ENCODE measurements at places on chromosomes 3 and 15.

DNA sequence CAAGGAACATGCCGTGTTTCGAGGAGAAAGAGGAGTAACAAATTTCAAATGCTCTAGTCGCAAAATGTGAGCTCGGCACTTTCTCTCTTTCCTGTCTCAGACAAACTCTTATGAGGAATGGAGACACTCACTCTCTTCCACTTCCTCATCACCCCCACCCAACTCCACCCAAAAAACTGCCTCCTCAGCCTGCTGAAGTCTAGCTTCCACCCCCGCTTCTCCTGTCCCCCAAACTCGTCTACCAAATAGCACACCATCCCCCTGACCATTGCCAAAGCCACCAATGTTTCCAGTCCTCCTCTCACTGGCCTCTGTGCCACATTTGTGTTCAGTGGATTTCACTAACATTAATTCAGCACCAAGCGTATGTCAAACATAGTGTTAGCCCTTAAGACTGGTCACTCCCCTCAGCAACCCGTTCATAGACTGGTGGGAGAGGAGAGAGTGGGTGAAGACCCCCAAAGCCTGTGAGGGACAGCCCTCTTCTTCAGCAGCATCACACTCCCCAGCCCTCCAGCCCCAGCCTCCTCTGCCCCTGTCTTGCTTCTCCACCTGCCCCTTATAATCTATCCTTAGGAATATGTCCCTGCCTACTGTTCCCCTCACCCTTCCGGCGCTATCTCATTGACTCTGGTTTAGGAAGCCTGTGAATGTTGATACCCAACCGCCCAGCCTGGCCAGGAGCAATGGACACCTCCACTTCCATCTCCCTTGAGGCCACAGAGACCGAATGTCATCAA, 77.3 kb downstream of the FAM174B start:
- no peak for DNase-seq

DNA sequence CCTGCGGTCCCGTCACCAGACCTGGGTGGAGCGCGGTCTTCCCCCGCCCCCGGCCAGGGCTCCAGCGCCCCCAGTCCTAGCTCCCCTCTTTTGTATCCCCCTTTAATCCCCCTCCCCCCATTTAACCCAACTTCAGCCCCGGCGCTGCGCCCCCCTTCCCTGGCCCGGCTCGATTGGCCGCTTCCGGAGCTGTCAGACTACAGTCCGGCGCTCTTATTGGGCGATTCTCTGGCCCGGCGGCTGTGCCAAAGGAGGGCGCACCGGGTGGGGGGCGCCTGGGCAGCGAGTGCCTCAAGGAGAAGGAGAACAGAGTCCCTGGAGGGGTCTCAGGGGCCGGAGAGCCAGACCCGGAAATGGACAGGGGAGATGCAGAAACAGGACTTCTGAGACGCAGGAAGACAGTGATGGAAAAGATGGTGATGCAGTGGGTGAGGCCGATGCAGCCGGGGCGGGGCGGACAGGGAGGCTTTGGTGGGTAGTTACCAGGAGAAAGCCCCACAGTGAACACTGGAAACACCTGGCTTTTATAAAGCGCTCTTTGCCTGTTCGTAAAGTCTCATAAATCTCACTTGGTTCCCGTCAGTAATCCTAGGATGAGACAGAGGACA, 1.2 kb upstream of the ADCY5 start:
- DNase-seq, result no peak

DNA sequence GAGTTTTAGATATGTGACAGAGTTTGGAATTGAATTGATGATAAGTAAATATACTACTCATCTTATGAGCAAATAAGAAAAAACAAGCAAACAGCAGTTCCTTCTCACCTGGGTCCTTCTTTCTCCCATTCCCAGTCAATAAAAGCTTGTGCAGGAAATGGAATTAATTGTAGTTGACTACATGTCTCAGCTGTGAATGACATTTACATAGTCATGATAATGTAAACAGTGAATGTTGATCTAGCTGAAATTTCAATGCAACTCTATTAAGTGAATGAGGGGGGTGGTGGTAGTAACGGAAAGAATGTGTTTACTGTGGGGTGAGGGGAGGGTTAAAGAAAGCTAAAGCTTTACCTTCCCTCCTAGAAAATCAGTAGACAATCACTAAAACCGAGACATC, 76.2 kb downstream of the NFKBIZ start:
- DNase-seq, result no peak

DNA sequence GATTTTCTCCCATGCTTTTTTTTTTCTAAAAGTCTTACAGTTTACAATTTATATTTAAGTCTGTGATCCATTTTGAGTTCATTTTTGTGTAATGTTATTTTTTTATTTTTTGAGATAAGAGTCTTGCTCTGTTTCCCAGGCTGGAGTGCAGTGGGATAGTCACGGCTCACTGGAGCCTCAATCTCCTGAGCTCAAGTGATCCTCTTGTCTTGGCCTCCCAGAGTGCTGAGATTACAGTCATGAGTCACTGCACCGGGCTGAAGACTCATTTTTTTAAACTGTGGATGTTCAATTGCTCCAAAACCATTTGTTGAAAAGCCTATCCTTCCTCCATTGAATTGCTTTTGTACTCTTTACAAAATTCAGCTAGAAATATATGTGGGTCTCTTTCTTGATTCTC, 19.5 kb downstream of the LNP1 start:
- DNase-seq, result no peak

DNA sequence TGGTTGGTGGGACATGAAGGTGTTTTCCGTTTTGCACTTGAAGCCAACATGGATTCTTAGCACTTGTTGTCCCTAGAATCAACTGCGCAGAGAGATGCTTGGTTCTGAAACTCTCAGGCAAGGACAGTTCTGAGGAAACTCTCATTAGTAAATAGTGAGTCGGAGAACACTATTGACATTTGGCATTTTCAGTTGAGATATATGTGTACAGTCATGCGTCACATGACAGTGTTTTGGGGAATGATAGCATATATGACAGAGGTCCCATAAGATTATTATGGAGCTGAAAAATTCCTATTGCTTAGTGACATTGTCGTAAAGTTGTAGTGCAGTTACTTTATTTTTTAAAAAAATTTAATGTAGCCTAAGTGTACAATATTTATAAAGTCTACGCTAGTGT, 5.8 kb downstream of the APBA2 start:
- no peak for DNase-seq

- no peak for DNase-seq
Measured at GRCh38 chr3:63051920-63052319, 176.7 kb upstream of the CADPS start.

DNA sequence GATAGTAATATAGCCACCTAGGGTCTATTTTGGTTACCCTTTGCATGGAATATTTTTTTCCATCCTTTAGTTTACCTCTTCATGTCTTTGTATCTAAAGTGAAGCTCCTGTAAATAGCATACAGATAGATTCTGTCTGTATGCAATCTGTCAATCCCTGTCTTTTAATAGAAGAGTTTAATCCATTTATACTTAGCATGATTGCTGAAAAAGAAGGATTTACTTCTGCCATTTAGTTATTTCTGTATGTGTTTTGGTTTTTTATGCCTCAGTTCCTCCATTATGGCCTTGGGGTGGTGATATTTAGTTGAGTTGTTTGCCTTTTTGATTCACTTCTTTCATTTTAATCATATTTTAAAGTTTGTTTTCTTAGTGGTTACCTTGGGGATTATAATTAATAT, 29.0 kb downstream of the PCCB start:
- DNase-seq, result no peak

All from bone marrow (tissue), 2 donors.